Hindlimb muscle (tissue), 1 donor: ENCODE measurements at places on chromosomes 16 and 17. TPM values are rescaled to one million over a fixed set of nuclear protein-coding genes. Genes with fewer than 3 reads are reported as not detected.
A peak's percentile ranks its signal among the peaks of the same experiment; 100 is the strongest.

DNA sequence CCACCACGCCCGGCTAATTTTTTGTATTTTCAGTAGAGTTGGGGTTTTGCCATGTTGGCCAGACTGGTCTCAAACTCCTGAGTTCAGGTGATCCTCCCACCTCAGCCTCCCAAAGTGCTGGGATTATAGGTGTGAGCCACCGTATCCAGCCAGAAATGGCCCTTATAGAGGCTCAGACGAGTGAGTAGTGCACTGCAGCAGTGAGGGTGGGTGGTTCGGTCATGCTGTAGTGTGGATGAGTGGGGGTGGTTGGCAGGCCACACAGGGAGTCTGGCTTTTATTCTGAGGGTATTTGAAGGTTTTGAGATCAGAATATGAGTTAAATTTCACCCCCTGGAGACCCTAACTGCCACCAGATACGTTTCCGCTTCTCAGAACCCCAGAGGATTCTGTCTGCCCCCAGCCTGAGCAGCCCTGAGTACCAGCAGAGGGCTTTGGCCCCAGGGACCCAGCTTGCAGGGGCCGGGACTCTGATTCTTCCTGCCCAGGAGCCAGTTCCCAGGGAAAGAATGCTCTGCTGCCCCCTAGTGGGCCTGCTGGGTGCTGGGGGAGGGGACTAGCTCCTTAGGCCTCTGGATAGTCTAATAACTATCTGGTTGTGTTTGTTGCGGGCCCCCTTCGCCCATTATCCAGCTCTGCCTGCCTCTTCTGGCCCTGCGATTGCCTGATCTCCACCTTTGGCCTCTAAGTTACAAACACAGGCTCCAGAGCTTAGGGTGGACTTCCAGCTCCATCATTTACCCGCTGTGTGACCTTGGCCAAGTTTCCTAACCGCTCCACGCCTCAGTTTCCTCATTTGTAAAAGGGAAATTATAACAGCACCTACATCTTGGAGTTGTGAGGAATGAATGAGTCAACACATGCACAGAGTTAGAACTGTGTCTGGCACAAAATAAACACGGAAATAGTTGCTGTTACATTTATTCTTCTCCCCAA, 2.0 kb downstream of the ZNF771 start:
- DNase-seq: peak; percentile 90

GRCh38 chr16:47323241-47323640, 137.6 kb downstream of the ITFG1 start:
- no peak for DNase-seq

The KRTAP4-5 gene
- not detected for polyA plus RNA-seq

DNA sequence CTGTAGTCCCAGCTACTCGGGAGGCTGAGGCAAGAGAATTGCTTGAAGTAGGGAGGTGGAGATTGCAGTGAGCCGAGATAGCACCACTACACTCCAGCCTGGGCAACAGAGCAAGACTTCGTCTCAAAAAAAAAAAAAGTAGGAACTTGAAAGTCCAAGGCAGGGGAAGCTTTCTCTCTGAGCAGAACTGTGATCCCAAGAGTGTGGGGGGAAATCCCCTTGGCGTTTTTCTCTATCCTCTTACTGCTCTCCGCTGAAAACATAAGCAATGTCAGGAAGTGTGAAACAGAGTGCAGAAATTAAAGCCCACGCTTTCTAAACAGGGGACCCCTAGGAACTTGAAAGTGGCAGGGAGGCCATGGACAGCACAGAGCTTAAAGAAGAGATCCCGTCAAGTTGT, 9.8 kb upstream of the CMTM3 start:
- no peak for DNase-seq

The SKA2 gene
- polyA plus RNA-seq: 33.7 TPM

The HEATR9 gene
- not detected for polyA plus RNA-seq

GRCh38 chr17:76870377-76870714, 2.1 kb downstream of the MGAT5B start:
- DNase-seq: no peak

DNA sequence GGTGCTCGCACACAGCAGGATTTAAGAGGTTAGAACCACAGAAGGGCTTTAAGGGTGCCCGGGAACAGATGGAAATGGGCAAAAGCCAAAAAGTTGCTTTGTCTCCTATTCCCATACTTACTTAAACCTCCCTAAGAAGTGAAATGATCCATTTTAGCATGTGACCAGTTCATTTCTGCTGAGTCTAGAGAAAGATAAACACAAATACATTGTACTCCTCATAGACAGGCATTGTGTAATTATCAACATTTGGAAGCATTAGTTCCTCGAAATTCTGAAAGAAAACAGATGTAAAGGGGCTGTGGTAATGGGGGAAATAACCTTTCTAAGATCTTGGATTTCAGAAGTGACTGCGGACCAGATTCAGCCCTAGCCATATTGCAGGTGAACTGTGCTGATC, 178.3 kb downstream of the CYB561 start:
- no peak for DNase-seq

The KRT24 gene
- not detected for polyA plus RNA-seq

- no peak for DNase-seq
These were observed 5.1 kb downstream of the RAB37 start for GRCh38 chr17:74742153-74742515.

DNA sequence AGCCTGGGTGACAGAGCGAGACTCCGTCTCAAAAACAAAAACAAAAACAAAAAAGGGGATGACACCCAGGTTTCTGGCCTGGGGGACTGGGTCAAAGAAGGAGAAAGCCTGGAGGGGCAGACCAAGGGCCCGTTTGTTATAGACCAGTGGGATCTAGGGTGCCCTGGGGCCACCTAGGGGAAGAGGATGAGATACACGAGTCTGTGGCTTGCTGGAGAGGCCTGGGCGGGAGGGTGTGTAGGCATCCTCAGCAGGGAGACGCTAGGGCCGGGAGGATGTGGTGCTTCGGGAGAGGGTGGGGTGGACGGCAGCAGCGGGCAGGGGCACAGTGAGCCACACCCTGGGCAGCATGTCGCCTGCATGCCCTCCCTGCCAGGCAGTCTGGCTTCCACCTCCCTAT, 17.1 kb upstream of the CRK start:
- no peak for DNase-seq

The CCL7 gene
- not detected for polyA plus RNA-seq

The FOXL1 gene
- polyA plus RNA-seq: 0.26 TPM

GRCh38 chr16:84575914-84576313, 42.0 kb downstream of the COTL1 start:
- no peak for DNase-seq

The KRT222 gene
- 0.08 TPM for polyA plus RNA-seq

- no peak for DNase-seq
These were observed 10.1 kb downstream of the AMZ2 start for GRCh38 chr17:68257934-68258333.

- no peak for DNase-seq
These were observed 45.5 kb upstream of the CDH3 start for GRCh38 chr16:68599586-68599985.

The NPIPB9 gene
- polyA plus RNA-seq: 2.6 TPM
